ENCODE measurements at places on chromosomes 4 and X. TPM values are rescaled to one million over a fixed set of nuclear protein-coding genes. Genes with fewer than 3 reads are reported as not detected.

Gene CXCL6
- total RNA-seq = not detected

Gene ZNF157
- 2.6 TPM for total RNA-seq

Gene CXCL8
- total RNA-seq = 2.9 TPM

Gene FGFR3
- not detected for total RNA-seq

Gene RTL9
- 0.04 TPM for total RNA-seq

Gene XPNPEP2
- total RNA-seq = not detected

Gene ADH1C
- not detected for total RNA-seq

All from activated naive CD4-positive, alpha-beta T cell treated with anti-CD3 and anti-CD28 coated beads, Interleukin-2, amount 50 U/mL, for 72 hours (primary cell).